ENCODE measurements at places on chromosomes 7 and 10. TPM values are rescaled to one million over a fixed set of nuclear protein-coding genes. Genes with fewer than 3 reads are reported as not detected.

- H3K36me3 ChIP-seq, result no peaks in the 10 kb centered on the region
- peaks cover 21% of the 10 kb centered on the region for H3K4me1 ChIP-seq
- no peaks in the 10 kb centered on the region for H3K27me3 ChIP-seq
- DNase-seq, result peak; percentile 62
- H3K27ac ChIP-seq, result no peak overlapping the region
Measured at GRCh38 chr10:132257271-132257670, 50.5 kb downstream of the STK32C start.

KLF14 gene
- not detected for total RNA-seq

DNA sequence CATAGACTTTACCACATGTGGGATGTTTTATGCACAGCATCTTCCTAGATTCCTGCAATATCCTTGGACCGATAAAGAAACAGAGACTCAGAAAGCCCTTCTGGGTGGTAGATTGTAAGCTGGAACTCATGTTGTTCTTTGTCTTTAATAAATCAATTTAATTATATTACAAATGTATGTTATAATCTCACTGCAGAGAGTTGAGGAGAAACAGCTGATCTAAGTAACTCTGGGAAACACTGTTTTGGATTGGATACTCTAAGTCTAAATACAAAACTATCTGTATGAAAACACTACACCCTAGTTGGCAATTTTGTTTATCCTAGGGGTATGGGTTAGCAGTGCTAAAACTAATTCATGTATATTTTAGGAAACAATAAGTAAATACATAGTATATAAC, 1015.2 kb downstream of the XPNPEP1 start:
- H3K27me3 ChIP-seq, result no peaks in the 10 kb centered on the region
- no peak overlapping the region for H3K4me3 ChIP-seq
- H3K36me3 ChIP-seq, result no peaks in the 10 kb centered on the region
- no peaks in the 10 kb centered on the region for H3K4me1 ChIP-seq
- H3K27ac ChIP-seq, result no peak overlapping the region
- DNase-seq, result no peak

- no peaks in the 10 kb centered on the region for H3K27me3 ChIP-seq
- no peak overlapping the region for H3K4me3 ChIP-seq
- no peaks in the 10 kb centered on the region for H3K36me3 ChIP-seq
- DNase-seq, result no peak
Measured at GRCh38 chr7:91957232-91957631, 16.6 kb downstream of the AKAP9 start.

GRCh38 chr7:111560773-111561653, 1.3 kb downstream of the IMMP2L start:
- no peak overlapping the region for H3K27ac ChIP-seq
- H3K36me3 ChIP-seq, result peaks cover 14% of the 10 kb centered on the region
- H3K4me3 ChIP-seq, result peak overlapping the region; percentile 75
- peaks cover 30% of the 10 kb centered on the region for H3K4me1 ChIP-seq
- H3K27me3 ChIP-seq, result peaks cover 2% of the 10 kb centered on the region

SPDYE1 gene
- not detected for total RNA-seq

DNA sequence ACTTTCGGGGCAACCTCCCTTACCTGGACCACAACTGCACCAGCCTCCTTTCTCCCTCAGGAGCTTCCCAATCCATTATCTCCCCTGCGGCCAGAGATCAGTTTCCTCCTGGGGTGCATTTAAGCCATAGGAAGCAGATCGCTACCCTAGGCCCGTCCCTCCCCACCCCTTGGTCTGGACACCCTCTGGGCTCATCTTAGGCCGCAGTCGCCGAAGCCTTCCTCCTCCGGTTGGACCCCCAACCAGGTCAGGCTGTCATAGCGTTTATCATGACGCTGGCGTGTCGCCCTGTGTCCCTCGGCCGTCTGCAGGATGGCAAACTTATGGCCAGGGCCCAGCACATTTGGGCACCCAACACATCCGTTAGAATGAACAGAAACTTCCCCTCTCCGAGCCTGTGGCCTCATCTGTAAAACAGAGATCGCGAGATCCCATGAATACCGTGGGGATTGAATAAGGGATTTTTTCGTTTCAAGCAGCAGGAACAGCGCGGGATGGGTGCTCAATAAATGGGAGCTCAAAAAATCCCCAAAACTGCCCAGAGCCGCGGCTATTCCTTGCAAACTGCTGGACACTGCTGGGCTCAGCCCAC, 669 bp upstream of the AP5Z1 start:
- no peak for DNase-seq
- no peaks in the 10 kb centered on the region for H3K27me3 ChIP-seq
- peak overlapping the region; percentile 99 for H3K4me3 ChIP-seq
- peak overlapping the region; percentile 96 for H3K27ac ChIP-seq
- H3K36me3 ChIP-seq, result peaks cover 23% of the 10 kb centered on the region

SUGCT gene
- total RNA-seq, result not detected

DNA sequence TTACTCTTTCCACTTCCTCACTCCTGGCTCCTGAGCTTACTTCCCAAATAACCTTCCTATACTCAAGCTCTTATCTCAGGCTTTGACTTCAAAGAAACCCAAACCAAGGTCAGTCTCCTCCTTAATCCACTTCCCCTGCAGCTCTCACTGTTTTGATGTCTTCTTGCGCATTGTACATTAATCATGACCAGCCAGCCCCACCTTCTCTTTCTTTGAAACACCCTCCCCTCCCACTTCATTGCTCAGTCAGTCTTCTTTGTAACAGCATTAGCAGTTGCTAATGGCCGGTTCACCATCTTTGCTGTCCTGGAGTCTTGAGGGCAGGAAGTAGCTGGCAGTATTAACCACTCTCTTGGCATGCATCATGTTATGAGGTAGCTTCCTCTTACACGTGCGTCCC, 57.9 kb upstream of the CHCHD3 start:
- H3K4me3 ChIP-seq, result no peak overlapping the region
- H3K36me3 ChIP-seq, result no peaks in the 10 kb centered on the region
- no peak overlapping the region for H3K27ac ChIP-seq
- H3K4me1 ChIP-seq, result peaks cover 4% of the 10 kb centered on the region
- no peak for DNase-seq

ANKRD2 gene
- not detected for total RNA-seq

DNA sequence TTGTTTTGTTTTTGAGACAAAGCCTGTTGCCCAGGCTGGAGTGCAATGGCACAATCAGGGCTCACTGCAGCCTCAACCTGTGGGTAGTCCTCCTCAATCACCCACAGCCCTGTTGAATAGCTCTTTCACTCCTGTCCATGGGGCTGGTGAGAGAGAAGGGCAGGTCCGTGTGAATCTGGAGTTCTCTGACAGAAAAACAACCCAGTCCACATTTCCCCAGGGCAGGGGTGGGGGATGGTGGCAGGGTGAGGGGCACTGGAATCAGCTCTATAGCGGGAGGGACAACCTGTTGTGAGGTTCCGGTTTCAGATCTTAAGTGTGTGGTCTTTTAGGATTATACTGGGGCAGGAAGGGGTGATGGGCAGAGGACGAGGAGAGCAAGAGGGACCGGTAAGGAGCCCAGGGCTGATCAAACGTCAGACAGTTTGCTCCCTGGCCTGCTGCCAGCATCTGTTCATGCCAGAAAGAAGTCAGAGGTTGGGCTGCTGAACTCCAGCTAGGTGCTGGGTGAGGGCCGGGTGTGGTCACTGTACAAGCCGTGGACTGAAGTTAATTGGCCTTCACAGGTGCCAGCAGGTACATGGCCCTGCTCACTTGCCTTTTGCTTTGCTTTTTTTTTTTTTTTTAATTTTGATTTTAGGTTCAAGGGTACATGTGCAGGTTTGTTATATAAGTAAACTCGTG, 33.2 kb upstream of the MKRN1 start:
- DNase-seq, result no peak
- no peaks in the 10 kb centered on the region for H3K36me3 ChIP-seq
- peaks cover 4% of the 10 kb centered on the region for H3K27me3 ChIP-seq
- no peak overlapping the region for H3K27ac ChIP-seq
- no peak overlapping the region for H3K4me3 ChIP-seq
- H3K4me1 ChIP-seq, result no peaks in the 10 kb centered on the region

GRCh38 chr7:92057375-92057774, 76.9 kb downstream of the CYP51A1 start:
- no peak overlapping the region for H3K4me3 ChIP-seq
- peaks cover 4% of the 10 kb centered on the region for H3K36me3 ChIP-seq
- no peak for DNase-seq
- no peaks in the 10 kb centered on the region for H3K27me3 ChIP-seq
- no peak overlapping the region for H3K27ac ChIP-seq

DNA sequence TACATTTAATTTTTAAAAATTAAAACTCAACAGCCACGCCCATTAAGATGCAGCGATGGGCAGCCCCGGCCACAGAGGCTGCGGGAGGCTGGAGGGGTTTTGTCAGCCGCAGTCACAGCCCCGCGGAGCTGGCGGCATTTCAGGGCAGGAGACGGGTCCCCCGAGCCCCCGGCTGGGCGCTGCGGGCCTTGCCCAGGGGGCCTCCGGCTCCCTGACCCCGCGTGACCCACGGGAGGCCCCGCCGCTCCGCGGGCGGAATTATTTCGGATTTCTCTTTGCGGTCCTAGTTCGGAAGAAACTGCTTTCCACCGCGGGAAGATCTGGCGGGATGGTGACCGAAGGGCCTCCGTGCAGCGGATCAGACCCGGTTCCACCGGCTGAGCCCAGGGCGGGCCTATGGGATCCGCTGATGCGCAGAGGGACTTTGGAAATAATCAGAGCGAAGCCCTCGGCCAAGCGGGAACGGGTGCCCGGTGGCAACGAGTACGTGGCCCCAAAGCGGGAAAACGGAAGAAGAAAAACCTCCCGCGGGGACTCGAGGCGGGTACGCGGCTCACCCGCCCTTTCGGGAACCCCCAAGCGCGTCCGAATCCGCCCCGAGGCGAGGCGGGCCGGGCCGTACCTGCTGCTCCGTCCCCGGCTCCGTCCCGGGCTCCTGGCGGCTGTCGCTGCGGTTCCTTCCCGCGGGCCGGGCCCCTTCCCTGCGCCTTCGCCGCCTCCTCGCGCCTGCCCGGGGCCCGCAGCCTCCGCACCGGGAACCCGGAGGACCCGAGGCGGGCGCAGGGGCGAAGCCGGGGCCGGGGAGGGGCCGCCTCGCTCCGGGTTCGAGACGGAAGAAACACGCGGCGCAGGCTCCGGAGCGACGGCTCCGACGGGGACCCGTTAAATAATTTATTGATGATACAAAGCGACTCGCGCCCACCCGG, 1.7 kb downstream of the NKX6-2 start:
- DNase-seq, result no peak
- no peak overlapping the region for H3K27ac ChIP-seq
- H3K27me3 ChIP-seq, result peaks cover 16% of the 10 kb centered on the region
- no peaks in the 10 kb centered on the region for H3K4me1 ChIP-seq

ARHGEF35 gene
- 6.2 TPM for total RNA-seq

GIMAP5 gene
- total RNA-seq, result 83.9 TPM

DNA sequence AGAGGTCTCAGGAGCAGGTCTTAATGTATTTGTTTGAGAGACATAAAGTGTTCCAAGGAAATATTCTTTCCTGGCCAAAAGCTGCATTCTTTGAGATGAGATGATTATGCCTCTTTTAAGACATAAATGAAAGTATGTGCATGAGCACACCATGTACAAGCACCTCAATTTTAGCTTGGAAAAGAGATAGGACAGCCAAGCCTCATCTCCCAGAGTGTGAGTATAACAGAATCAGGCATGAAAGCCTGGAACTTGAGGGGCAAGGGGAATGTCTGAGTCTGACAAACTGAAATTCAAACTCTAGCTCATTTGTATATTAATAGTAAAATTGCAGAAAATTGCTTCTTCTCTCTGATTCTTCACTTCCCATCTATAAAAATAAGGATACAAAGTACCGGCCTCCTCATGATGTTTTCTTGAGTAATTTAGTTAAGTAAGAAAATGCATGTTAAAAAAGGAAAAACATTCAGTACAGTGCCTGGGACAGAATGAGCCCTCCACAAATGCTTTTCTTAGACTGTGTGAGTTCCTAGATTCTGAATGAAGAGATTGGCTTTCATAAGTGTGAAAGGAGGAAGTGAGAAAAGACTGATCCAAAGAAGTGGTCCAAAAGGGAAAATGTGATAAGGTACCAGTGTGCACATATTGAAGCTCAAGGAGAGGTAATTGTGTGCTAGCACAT, 1260.9 kb upstream of the SORCS1 start:
- H3K27ac ChIP-seq, result no peak overlapping the region
- H3K4me3 ChIP-seq, result no peak overlapping the region
- H3K4me1 ChIP-seq, result no peaks in the 10 kb centered on the region
- DNase-seq, result no peak
- H3K27me3 ChIP-seq, result no peaks in the 10 kb centered on the region

C7orf57 gene
- total RNA-seq, result 0.28 TPM

- H3K4me1 ChIP-seq, result peaks cover 17% of the 10 kb centered on the region
- peaks cover 5% of the 10 kb centered on the region for H3K27me3 ChIP-seq
- no peak overlapping the region for H3K27ac ChIP-seq
- H3K36me3 ChIP-seq, result no peaks in the 10 kb centered on the region
- no peak overlapping the region for H3K4me3 ChIP-seq
Measured at GRCh38 chr10:89371987-89372386, 5.9 kb upstream of the IFIT1B start.
